ENCODE measurements at places on chromosomes 5 and 9.

- no peak for DNase-seq
Measured at GRCh38 chr9:133647148-133647547, 11.0 kb downstream of the DBH start.

GRCh38 chr9:94900222-94901018, 173.9 kb downstream of the AOPEP start:
- no peak for DNase-seq

- DNase-seq: peak; percentile 39
Measured at GRCh38 chr5:170483701-170484458, 19.9 kb upstream of the KCNIP1 start.

- DNase-seq: no peak
Measured at GRCh38 chr9:109771087-109771486, 8.9 kb upstream of the PALM2AKAP2 start.

GRCh38 chr5:130985776-130986175, 179.3 kb downstream of the HINT1 start:
- DNase-seq: no peak

DNA sequence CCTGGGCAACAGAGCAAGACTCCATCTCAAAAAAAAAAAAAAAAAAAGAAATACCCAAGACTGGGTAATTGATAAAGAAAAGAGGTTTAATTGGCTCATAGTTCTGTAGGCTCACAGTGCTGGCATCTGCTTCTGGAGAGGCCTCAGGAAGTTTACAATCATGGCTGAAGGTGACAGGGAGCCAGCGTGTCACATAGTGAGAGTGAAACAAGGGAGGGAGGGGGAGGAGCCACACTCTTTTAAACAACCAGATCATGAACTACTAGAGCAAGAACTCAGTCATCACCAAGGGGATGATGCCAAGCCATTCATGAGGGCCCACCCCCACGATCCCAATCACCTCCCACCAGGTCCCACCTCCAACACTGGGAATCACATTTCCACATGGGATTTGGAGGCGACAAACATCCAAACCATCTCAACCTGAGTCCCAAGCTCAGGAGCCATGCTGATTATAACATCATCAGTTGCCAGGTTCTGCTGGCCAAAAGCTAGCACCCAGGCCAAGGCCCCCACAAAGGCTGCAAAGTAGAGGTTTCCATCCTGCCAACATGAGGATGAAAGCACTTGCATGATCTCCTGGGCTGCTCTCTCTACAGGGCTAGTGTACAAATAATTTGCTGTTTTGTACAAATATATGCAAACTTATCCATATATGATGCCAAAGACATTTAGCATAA, 15.3 kb downstream of the DENND1A start:
- no peak for DNase-seq
